Liver (tissue), 10 donors: ENCODE measurements at places on chromosomes 7 and 10.

GRCh38 chr7:55286666-55287065 is 78.5 kb upstream of the LANCL2 start:
- H3K4me3 ChIP-seq = no peak overlapping the region
- no peak overlapping the region for H3K27ac ChIP-seq
- H3K4me1 ChIP-seq = no peaks in the 10 kb centered on the region
- H3K36me3 ChIP-seq = no peaks in the 10 kb centered on the region

DNA sequence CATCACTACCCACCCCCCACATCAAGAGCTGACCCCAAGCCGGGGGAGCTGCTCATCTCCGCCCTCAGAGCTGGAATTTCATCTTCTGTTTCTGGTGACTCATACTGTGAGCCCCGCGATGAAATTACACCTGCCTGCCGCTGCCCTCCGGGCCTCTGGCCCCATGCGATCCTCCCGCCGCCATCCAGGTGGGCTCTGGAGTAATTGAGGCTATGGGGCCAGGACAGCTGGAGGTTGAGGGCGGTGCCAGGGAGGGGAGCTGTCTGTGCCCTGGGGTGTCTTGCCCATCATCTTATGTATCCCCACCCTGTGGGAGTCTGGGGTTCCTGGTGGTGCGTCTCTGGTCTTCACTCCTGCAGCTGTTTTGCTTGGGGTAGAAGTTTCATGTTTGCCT is 9.0 kb downstream of the GTF2IRD1 start:
- no peaks in the 10 kb centered on the region for H3K4me1 ChIP-seq
- H3K36me3 ChIP-seq = no peaks in the 10 kb centered on the region
- H3K4me3 ChIP-seq = no peak overlapping the region
- no peaks in the 10 kb centered on the region for H3K27me3 ChIP-seq
- H3K27ac ChIP-seq = no peak overlapping the region

GRCh38 chr10:58778966-58779365 is 266.3 kb downstream of the BICC1 start:
- no peaks in the 10 kb centered on the region for H3K4me1 ChIP-seq
- no peaks in the 10 kb centered on the region for H3K36me3 ChIP-seq
- H3K27me3 ChIP-seq = no peaks in the 10 kb centered on the region
- H3K4me3 ChIP-seq = no peak overlapping the region
- no peak for DNase-seq

GRCh38 chr7:28573059-28573553 is 160.8 kb downstream of the CREB5 start:
- no peaks in the 10 kb centered on the region for H3K36me3 ChIP-seq
- DNase-seq = no peak
- no peak overlapping the region for H3K4me3 ChIP-seq
- no peaks in the 10 kb centered on the region for H3K4me1 ChIP-seq
- H3K27ac ChIP-seq = no peak overlapping the region
- peaks cover 39% of the 10 kb centered on the region for H3K27me3 ChIP-seq

GRCh38 chr7:108285003-108285368 is 154.8 kb upstream of the LAMB4 start:
- H3K4me1 ChIP-seq = no peaks in the 10 kb centered on the region
- no peaks in the 10 kb centered on the region for H3K36me3 ChIP-seq
- DNase-seq = no peak
- no peak overlapping the region for H3K27ac ChIP-seq

DNA sequence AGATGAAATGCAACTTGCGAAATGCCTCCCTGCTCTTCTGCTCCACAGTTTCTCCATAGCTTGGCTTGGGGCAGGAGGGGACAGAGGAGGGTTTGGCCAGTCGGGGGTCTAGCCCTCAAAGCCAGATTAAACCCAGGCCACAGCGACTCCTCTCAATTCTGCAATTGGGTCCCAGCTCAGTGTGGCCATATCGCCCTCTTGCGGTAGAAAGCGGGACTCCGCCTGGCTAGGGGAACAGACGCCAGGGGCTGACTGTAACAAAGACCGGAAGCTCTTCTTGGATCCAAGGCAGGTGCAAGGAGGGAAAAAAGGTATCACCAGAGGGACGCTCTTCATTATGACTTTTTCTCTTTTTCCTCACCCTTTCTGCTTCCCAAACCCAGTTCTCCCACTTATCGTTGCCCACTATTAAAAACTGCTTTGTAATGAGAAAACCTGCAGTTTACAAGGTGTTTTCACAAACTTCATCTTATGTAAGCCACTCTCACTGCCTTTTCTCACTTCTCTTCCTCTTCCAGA is 36.6 kb upstream of the TNPO3 start:
- DNase-seq = peak; percentile 88
- H3K27me3 ChIP-seq = no peaks in the 10 kb centered on the region
- H3K4me1 ChIP-seq = peaks cover 19% of the 10 kb centered on the region
